ENCODE measurements at places on chromosomes 11 and 22. TPM values are rescaled to one million over a fixed set of nuclear protein-coding genes. Genes with fewer than 3 reads are reported as not detected.

GRCh38 chr22:38881464-38881871 is 9.5 kb upstream of the CBX6 start:
- peak; percentile 96 for DNase-seq

- no peak for DNase-seq
These were observed 16.2 kb downstream of the TBCEL start for GRCh38 chr11:121039971-121040613.

DNA sequence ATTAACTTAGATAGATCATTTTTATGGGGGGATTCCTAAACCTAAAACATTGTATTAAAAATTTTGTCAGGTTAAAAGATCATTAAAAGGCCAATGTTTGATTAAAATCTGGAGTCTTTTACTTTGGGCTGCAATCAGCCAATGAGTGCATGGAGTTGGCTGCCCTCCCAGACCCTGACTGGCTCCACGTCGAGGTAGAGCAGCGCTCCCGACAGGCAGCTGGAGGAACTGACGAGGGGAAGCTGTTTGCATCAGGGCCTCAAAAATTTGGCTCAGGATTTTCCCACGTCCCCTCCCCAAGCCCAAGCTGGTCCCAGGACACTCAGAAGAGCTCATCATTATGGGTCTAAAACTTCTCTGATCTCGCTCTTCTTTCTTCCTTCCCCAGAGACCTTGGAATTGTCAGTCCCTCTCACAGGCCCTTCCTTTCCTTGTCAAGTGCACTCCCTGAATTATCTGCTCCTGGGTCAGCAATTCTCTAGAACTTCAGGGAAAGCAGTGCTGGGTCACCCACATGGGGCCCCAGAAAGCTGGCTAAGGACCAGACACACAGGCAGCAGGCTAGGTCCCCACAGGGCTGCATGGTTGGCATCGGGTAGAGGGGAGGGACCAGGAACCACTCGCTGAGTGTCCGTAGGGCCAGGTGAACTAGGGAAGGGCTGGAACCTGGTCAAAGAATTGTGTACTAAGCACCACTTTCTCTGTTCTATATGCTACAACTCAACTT is 119.6 kb upstream of the IGLL5 start:
- DNase-seq = no peak

DNA sequence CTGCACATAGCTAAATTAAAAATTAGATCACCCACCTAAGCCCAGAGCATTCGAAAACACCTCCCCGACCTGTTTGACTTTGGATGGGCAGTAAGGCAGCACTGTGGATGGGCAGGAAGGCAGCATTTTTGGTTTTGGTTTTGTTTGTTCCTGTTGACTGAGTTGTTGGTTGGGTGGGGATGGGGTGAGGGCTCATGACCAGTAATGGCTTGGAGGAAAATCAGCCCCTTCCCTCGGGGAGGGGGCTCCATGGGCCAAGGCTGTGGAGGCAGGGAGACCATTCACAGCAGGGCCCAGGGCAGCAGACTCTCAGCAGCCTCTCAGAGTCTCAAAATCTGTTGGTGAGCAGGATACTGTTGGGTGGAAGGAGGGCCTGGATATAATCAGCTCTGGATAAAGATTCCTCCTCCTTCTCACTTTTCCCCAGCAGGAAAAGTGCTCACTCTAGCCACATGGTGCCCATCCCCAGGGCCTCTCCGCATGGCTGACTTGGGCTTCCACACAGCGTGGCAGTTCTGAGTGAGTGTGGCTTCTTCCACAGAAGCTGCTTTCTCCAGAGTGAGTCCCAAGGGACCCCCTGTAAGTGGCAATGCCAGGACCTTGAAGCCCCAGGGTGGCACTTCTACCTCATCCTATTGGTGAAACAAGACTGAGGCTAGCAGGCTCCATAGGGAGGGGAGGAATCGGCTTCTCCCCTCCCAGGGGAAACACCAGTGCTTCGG is 1491.2 kb downstream of the BRD1 start:
- DNase-seq = no peak

DNA sequence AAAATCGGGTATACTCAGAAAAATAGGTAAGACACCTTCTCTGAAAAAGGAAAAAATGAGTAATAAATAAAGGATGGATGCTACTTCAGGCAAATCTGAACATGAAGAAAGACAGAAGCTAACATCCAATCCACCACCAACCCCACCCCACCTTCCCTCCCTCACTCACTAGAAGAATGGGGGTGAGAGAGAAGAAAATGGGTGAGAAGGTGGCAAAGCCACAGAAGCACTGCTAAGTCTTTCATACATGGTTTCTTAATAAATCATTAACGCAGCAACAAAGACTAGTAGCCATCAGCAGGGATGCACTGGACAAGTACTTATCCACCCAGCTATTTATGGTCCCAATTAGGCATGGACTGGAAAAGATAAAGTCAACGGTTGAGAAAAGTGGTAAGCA is 5.9 kb downstream of the FHIP1B start:
- DNase-seq = no peak

DNA sequence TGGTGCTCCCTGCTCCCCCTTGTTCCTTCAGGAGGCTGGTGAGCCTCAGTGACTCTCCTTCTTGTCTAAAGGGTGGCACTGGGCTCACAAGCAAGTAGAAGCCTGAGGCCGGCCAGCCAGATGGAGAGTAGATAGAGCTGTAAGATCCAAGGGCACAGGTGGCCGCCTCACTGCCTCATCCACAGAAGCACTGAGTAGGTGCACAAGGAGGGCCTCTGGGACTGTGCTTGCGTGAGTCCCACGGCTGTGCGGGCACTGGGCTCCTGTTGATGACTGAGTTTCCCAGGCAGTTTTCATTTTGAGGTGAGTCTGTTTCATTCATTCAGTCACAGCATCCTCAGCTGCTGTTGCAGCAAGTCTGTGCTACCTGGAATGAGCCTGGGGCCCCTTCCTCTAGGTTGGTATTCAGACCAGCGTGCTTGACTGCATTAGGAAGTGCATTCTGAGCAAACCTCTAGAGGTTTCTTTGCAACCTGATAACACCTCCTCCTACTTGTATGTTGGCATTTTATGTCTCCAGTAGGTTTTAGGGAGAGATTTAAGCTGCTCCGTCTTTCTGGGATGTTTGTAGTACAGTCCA is 184.0 kb downstream of the TBC1D22A start:
- no peak for DNase-seq

- no peak for DNase-seq
These were observed 21.0 kb upstream of the MS4A6E start for GRCh38 chr11:60305906-60306619.

DNA sequence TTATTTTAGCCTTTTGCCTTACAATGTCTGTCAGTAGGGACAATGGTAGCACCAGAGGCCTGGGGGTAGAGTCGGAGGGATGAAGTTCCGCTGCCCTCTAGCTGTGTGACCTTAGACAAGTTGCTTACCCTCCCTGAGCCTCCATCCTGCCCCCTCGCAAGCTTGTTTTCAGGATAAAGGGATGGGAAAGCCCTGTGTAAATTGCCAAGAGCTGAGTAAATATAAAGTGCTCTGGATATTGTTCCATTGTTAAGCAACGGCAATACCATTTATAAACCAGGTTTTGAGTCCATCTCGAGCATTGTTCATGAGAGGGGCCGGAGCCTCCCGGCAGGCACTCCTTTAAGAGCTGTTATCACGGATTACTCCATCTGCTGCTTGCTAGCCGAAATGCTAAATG is 72.9 kb downstream of the ZBTB16 start:
- DNase-seq = peak; percentile 4

DNA sequence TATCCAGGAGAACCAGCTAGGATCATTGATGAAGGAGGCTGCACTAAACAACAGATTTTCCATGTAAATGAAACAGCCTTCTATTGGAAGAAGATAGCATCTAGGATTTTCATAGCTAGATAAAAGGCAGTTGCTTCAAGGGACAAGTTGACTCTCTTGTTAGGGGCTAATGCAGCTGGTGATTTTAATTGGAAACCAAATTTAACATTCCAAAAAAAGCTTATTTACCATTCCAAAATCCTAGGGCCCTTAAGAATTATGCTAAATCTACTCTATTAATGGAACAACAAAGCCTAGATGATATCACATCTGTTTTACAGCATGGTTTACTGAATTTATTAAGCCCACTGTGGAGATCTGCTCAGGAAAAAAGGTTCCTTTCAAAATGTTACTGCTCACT is 66.5 kb upstream of the GRK2 start:
- DNase-seq = no peak

GRCh38 chr11:19368726-19369375 is 128.1 kb upstream of the E2F8 start:
- DNase-seq = no peak

The TMA7B gene
- polyA plus RNA-seq = 0.41 TPM

The OR10D3 gene
- not detected for polyA plus RNA-seq

The SGSM1 gene
- 1.9 TPM for polyA plus RNA-seq

The RIBC2 gene
- polyA plus RNA-seq = 2.8 TPM

The F2 gene
- polyA plus RNA-seq = not detected

The PNPLA3 gene
- polyA plus RNA-seq = 1.1 TPM

The SPON1 gene
- polyA plus RNA-seq = 28.6 TPM
